Caudate nucleus (tissue), 63 donors: ENCODE measurements at places on chromosomes 1 and 21.

DNA sequence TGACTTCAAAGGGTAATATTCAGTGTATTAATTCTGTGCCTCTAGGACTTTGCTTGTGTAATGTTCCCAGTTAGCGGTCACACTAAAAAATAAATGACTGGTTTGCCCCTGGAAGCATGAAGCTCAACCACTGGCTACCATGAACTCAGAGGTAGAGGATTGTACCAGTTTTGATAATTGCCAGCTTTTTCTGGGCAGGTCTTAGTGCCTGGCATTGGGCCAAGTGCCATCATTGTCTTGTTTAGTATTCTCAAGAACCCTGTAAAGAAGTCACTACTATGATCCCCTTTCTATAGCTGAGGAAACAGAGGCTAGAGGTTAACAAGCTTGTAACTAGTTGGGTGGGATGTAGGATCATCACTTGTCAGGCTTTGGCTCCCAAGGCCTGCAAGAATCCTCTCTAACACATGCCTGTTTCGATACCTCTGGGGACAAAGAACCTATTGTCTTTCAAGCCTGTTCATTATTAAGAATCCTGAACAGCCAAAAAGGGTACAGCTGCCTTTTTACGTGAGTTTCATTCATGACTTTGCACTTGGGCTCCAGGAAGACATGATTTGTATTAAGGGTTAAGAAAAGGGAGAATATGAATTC is 121.9 kb upstream of the JUN start:
- DNase-seq, result no peak

- no peak for DNase-seq
These were observed 789.3 kb downstream of the USP25 start for GRCh38 chr21:16519036-16519435.

- DNase-seq, result no peak
These were observed 127.2 kb downstream of the NPHP4 start for GRCh38 chr1:5865056-5865455.

- DNase-seq, result no peak
These were observed 7.3 kb upstream of the UAP1 start for GRCh38 chr1:162554258-162554657.

DNA sequence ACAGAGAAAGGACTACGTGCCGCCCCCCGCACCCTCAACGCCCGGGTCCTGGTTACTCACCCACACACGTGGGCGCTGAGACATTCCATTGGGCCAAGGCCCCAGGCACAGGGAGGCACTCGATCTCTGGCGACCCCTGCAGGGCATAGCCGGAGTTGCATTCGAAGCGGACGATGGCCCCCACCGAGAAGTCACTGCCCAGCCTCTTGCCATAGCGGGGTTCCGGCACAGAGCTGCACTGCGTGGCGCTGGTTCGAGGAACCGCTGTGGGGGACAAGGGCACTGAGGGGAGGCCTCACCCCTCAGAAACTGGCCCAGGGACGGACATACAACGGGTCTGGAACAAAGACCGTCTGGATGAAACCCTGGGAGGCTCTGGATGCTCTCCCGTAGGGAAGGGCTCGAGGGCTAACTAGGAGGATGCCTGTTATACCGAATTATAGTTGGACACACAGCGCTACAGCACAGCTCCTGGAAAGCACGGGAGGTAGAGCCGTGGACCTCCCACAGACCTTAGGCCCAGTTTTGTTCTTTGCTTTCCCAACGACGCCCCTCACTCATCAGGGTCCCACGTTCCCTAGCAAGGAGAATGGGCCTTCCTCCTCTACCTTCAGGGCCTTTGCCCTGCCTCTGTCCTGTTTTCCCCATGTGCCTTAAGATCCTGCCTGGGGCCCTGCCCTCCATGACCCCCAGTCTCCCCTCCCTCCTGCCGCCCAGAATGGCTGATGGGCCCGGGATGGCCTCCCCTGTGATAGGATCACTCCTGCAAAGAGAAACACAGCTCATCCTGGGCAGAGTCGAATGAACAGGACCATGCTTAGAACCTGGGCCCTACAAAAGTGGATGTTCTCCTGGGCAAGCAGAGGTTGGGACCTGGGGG is 152.8 kb downstream of the ZSCAN20 start:
- no peak for DNase-seq

DNA sequence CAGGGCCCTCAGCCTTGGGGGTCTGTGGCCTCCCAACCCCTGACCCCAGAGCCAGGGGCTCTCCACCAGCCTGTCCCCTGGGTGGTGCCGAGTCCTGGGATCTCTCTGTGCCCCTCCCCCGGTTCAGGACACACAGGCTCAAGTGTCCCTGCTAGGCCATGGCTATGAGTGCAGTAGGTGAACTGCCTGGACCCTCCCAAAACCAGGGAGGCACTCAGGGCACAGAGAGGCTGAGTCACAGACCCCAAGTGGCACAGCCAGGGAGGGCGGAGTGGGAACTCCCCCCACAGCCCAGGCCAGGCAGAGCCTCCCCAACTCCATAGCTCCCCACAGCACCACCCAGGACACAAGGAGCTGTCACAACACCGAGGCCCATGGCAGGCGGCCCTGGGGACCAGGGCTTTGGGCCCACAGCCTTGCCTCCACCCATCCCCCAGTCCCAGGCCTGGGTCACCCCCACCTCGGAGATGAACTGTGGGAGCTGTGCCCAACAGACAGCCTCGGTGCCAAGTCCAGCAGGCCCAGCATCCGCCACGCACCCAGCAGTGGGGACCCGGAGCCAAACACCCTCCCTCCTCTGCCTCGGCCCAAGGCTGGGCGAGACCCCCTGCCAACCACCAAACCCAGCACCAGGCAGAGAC is 3.2 kb downstream of the DVL1 start:
- no peak for DNase-seq

GRCh38 chr1:67610450-67610849 is 74.6 kb upstream of the GADD45A start:
- DNase-seq, result no peak

GRCh38 chr1:145891143-145891542 is 5.5 kb upstream of the ANKRD35 start:
- no peak for DNase-seq

DNA sequence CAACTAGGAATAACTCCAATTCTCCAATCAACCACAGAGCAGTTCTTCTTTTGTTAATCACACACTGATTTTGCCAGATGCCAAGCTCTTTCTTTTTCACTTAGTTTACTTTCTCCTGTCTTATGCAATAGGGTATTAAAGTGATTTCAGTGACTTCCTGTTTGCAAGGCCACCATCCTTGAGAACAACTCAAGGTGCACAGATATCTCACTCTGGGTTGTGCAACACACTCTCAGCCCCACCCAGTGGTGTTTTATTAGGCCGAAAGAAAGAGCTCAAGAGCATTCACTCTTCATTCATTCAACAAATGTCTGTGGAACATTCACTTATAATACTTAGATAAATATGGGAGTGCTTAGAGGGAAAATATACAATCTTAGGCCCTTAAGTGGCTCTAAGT is 352.5 kb downstream of the ZNF326 start:
- no peak for DNase-seq

DNA sequence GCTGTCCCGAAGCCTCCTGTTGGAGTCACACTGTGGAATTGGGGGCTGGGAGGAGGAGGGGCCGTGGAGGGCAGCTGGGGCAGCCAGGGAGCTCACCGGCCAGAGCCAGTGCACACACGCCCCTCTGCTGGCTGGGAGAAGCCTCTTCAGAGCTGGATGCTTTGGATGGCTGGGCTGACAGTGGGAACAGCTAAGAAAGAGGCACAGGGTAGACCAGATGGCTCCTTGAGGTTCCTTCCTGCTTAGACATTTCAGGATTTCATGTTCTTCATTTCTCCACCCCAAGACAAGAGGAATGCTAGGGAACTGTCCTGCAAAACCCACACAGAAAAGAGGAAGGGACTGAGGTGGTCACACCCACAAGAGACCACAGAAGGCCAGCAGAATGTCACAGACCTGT is 254.8 kb upstream of the VAMP3 start:
- DNase-seq, result no peak

GRCh38 chr1:157580179-157580827 is 17.6 kb downstream of the FCRL4 start:
- DNase-seq, result no peak

DNA sequence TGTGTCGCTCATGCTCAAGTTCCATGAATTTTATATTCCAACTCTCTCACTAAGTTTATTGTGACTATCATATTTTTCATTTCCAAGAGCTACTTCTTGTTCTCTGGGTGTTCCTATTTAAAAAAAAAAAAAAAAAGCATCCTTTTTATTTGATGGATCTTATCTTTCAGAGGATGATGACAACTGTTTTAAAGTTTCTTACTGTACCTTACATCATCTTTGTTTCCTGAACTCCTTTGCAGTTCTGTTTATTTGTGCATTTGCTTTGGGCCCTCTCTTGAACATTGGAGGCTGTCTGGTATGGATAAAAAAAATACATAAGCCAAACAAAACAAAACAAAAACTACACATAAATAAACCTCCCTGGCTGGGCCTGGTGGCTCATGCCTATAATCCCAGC is 32.1 kb upstream of the FAM20B start:
- no peak for DNase-seq

DNA sequence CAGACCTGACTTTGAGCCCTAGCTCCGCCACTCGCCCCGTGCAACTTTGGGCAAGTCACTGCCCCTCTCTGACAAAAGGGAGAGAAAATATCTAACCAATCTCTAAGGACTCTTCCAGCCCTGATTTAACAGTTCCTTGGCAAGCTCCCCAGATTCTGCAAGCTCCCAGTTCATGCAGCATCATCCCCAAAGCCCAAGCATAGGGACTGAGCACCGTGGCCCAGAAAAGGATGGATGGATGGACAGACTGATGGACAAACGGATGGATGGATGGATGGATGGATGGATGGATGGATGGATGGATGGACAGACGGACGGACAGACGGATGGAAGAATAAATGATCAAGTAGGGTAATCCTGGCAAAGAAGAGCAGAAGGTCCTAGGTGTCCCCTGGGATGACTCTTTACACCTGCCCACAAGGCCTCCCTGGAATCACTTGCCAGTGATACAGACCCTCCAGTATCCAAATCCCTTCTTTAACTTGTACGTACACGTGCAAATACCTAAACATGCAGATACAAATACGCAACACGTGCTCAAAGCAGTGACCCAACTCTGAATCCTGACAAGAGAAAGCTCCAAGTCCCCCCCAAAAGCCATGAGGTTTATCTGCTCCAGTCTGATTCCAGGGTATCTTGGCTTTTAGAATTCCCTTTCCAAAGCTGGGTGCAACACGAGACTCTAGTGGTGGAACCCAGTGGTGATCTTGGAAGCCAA is 16.0 kb downstream of the IFFO2 start:
- DNase-seq, result no peak

DNA sequence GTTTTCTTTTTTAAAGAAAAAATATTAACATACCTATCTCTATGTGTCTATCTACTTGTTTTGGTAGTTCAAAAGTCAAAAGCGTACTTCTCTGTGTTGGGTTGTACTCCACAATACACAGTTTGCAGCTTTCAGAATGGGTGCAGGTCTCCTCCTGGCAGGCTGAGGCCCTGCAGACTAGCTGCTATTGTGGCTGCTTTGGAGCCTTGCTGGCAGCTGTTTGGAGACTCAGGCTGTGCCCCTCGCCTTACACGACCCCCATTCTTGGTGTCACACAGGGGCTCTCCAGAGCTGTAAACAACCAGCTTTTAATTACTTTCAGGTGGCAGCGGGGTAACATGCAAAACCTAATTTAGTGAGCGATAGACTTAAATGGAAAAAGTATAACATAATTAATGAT is 160.4 kb downstream of the DSCAM start:
- no peak for DNase-seq

DNA sequence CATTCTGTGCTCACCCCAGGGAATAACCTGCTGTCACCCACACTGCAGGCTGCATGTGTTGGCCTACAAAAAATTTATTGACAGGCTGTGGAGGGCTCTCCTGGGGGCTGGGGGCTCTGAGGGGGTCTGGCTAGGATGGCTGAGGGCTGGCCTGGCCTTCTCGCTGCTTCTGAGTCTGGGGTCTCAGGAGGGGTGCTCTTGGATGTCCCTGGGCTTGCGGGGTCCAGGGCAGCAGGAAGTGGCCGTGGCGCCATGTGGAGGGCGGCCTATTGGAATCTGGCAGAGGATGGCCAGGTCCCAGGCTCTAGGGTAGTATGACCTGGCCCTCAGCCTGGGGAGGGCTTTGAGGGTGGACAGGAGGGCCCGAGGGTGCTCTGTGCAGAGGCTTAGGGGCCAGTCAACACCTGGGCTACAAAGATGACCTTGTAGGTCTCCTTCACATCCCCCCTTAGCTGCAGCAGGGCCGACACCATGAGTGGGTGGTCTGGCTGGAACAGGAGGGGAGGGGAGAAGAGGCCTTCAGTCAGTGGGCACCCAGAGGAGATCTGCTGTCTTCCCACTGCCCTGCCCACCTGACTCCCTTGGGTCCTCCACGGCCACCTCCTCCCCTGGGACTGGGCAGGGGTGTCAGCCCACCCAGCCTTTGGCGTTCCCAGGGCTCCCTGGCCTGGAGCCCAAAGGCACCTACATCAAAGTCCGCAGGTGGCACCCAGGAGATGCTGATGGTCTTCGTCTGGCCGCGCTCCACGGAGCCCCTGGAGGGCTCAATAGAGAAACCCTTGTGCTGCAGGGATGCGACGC is 3.0 kb upstream of the TMEM52 start:
- DNase-seq, result no peak

DNA sequence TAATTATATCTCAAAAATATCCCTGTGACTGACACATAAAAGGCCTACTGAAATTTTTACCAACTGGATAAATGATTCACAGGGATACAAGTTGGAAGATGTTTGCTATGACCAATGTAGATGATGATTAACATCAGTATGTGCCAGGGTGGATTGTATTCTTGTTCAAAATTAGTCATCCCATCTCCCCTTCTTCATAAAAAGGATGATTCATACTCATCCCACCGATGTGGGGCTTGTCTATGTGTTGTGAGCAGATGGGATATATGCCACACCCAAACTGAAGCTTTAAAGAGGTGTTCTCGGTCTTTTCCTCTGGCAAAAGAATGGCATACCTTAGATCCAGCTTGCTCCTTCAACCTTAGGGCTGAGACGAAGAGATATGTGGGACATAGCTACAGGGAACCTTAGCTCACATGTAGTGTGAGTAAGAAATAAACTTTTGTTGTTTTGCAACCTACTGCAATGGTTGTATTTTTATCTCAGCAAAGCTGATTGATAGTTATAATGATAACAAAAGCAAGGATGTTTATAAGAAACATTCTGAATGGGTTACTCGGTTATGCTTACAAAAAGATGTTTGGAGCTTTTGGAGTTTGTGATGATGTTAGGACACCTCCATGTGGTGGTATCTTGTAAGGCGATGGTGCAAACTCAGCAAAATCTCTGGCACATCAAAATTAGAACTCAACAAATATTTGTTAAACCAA is 29.4 kb downstream of the SPATA17 start:
- DNase-seq, result no peak

DNA sequence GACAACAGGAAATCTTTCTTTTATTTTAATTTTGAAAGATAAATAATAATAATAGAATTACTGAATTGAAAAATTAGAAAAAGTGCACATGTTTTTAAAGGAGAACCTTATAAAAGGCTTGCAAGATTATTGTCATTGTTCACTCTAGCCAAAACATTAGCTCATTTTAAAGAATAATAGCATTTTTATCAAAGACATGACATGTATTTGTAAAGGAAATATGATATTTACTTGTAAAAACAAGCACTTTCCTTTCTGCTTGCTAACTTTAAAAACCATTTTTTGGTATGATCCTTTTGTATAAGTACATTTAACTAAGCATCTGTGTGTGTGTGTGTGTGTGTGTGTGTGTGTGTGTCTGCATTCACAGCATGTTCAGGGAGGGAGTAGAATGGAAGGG is 156.3 kb upstream of the C1orf87 start:
- no peak for DNase-seq

- DNase-seq, result peak; percentile 23
These were observed at the start of gene GLMP for GRCh38 chr1:156295391-156295947. Gene GLMP, minus strand, starts transcription at chr1:156295679. Its CDS starts 34 bp downstream, at chr1:156295645.

GRCh38 chr1:60847391-60847790 is 235.0 kb upstream of the NFIA start:
- no peak for DNase-seq
